A172 (cell line): ENCODE measurements at places on chromosomes 5 and 9. TPM values are rescaled to one million over a fixed set of nuclear protein-coding genes. Genes with fewer than 3 reads are reported as not detected.

Gene HBEGF
- total RNA-seq = 9.2 and 17.4 TPM in 2 replicates

Gene ADCY2
- total RNA-seq = 0.10 and 1.2 TPM in 2 replicates

Gene WHRN
- total RNA-seq = 2.0 and 2.1 TPM in 2 replicates

Gene SPATA31D4
- not detected in 2 replicates for total RNA-seq

Gene PCDHA8
- not detected in 2 replicates for total RNA-seq

Gene ECM2
- 0.26 TPM in 1 of 2 replicates, not detected in the other for total RNA-seq

Gene CDH9
- 0.22 TPM in 1 of 2 replicates, not detected in the other for total RNA-seq

Gene C9orf153
- not detected in 2 replicates for total RNA-seq

Gene PKD2L2
- total RNA-seq = not detected in 2 replicates

Gene PCDHGB7
- total RNA-seq = 14.6 and 15.0 TPM in 2 replicates

Gene OTP
- not detected in 2 replicates for total RNA-seq

Gene FAM169A
- total RNA-seq = 28.3 and 33.0 TPM in 2 replicates

Gene SLC36A2
- not detected in 2 replicates for total RNA-seq
